ENCODE measurements at places on chromosomes 2 and 18. TPM values are rescaled to one million over a fixed set of nuclear protein-coding genes. Genes with fewer than 3 reads are reported as not detected.

DNA sequence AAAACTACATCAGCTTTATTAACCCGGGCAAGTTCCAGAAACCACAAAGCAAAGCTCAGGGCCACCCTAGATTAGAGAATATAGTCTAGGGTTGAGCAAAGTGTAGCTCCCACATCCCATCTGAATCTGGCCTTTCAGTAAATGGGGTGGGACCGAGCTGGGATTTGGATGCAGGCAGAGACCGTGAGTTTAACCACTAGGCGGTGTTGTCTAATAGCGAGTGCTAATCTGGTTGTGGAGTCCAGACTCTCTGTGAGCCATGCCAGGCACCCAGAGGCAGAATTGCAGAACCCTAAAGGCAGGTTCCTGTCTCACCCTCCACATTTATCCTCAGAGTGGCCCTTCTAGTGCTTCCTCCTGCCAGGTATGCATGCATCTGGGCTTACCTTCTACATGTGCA is 435.9 kb downstream of the TSN start:
- H3K27me3 ChIP-seq, result no peaks in the 10 kb centered on the region
- no peak overlapping the region for H3K27ac ChIP-seq
- no peak overlapping the region for H3K4me3 ChIP-seq
- peak; percentile 77 for DNase-seq
- peaks cover 6% of the 10 kb centered on the region for H3K4me1 ChIP-seq

GRCh38 chr2:110807522-110807921 is 75.1 kb downstream of the ACOXL start:
- no peak overlapping the region for H3K27ac ChIP-seq
- no peak overlapping the region for H3K4me3 ChIP-seq
- peaks cover 10% of the 10 kb centered on the region for H3K4me1 ChIP-seq
- peak; percentile 28 for DNase-seq
- H3K27me3 ChIP-seq, result no peaks in the 10 kb centered on the region

Gene TCF7L1
- 1.5 TPM for total RNA-seq

- peaks cover 15% of the 10 kb centered on the region for H3K4me1 ChIP-seq
- DNase-seq, result peak; percentile 19
- H3K4me3 ChIP-seq, result no peak overlapping the region
- peak overlapping the region; percentile 42 for H3K27ac ChIP-seq
Observed at GRCh38 chr2:120904830-120905234, 169.2 kb downstream of the GLI2 start.

Gene DNAH7
- 0.42 TPM for total RNA-seq

DNA sequence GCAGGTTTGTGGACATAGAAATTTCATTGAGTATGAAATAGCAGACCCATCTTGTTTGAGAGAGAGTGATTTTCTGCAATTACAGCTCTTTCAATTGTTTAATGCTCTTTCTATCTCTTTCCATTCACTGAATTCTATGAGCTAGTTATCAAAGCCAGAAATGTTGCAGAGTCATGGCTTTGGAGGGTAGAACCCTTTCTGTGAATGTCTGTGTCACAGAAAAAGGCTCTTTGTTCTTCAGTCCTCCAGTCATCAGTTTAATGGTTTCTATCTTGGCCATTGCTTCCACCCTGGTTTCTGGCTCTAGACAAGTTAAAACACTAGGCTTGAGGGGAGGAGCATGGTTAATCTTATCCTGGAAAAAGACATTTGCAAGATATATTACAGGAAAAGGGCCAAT is 655.0 kb downstream of the STK39 start:
- DNase-seq, result no peak
- no peaks in the 10 kb centered on the region for H3K27me3 ChIP-seq
- H3K4me3 ChIP-seq, result no peak overlapping the region
- peaks cover 14% of the 10 kb centered on the region for H3K4me1 ChIP-seq

DNA sequence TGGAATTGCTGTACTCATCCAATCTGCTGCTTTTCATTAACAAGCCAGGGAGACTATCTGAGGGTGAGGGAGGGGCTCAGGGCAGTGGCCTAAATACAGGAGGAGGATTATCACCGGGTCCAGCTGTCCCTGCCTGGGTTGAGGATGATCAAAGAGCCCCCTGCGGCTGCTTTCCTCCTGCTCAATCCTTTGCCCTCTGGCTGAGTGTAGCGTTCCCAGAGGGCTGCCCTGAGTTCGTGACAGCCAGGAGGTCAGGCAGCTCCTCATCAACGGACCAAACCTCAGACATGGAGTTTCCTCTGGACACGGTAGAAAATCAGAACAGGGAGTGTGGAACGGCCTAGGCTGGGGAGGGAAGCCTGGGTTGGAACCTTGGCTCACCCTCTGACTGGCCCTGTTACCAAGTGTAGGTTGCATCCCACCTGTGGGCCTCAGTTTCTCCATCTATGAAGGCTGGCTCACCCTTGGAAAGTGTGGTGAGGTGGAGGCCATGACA is 23.5 kb downstream of the CIB4 start:
- no peak overlapping the region for H3K27ac ChIP-seq
- peaks cover 18% of the 10 kb centered on the region for H3K4me1 ChIP-seq
- no peak overlapping the region for H3K4me3 ChIP-seq
- peaks cover 6% of the 10 kb centered on the region for H3K27me3 ChIP-seq

Gene MALL
- total RNA-seq, result not detected

Gene RTP5
- total RNA-seq, result not detected

Gene SUPT7L
- total RNA-seq, result 38.0 TPM

Gene OBSL1
- 746 TPM for total RNA-seq

Gene CRYBA2
- total RNA-seq, result not detected

GRCh38 chr2:72969706-72970105 is 52.4 kb downstream of the EMX1 start:
- no peaks in the 10 kb centered on the region for H3K4me1 ChIP-seq
- no peak for DNase-seq
- H3K36me3 ChIP-seq, result no peaks in the 10 kb centered on the region
- H3K27ac ChIP-seq, result no peak overlapping the region
- H3K4me3 ChIP-seq, result no peak overlapping the region

GRCh38 chr18:49094979-49095632 is 144.3 kb upstream of the SMAD7 start:
- H3K27ac ChIP-seq, result no peak overlapping the region
- no peaks in the 10 kb centered on the region for H3K27me3 ChIP-seq
- DNase-seq, result peak; percentile 77

DNA sequence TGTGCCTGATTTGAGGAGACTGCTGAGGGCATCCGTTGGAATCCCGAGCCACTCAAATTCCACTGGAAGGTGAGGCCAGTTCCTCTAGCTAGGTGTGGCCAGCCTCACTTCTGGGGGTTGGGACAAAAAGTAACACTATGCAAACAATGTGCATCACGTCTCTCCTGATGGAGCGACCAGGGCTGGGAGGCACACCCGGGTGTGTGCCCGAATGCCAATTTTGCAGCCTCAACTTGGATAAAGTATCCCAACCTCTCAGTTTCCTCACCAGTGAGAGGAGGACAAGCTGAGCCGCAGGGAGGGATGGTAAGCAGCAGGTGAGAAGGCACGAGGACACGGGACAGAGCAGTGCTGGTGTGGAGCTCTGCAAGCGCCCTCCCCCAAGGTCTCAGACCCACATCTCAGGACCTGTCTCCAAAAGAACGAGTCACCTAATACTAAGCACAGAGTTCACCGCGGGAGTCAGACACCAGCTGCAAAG is 218.3 kb downstream of the HAUS1 start:
- no peaks in the 10 kb centered on the region for H3K36me3 ChIP-seq
- peaks cover 24% of the 10 kb centered on the region for H3K4me1 ChIP-seq
- no peak overlapping the region for H3K4me3 ChIP-seq

GRCh38 chr18:9086624-9087023 is 15.9 kb upstream of the NDUFV2 start:
- H3K36me3 ChIP-seq, result no peaks in the 10 kb centered on the region

DNA sequence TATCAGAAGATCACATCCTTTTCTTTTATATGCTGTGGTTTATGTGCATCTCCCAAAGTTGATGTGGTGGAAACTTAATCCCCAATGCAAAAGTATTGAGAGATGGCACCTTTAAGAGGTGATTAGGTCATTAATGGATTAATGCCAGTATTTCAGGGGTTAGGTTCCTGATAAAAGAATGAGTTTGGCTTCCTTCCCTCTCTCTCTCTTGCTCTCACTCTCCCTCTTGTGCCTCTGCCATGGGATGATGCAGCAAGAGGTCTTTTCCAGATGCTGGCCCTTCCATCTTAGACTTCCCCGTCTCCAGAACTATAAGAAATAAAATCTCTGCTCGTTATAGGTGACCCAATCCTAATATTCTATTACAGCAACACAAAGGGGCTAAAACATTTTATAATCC is 85.0 kb downstream of the TTC27 start:
- H3K4me3 ChIP-seq, result no peak overlapping the region
- no peak overlapping the region for H3K27ac ChIP-seq
- H3K4me1 ChIP-seq, result no peaks in the 10 kb centered on the region
- no peaks in the 10 kb centered on the region for H3K27me3 ChIP-seq
- H3K36me3 ChIP-seq, result no peaks in the 10 kb centered on the region

- H3K4me1 ChIP-seq, result peaks cover 2% of the 10 kb centered on the region
- H3K36me3 ChIP-seq, result no peaks in the 10 kb centered on the region
- no peak overlapping the region for H3K27ac ChIP-seq
- DNase-seq, result no peak
Observed at GRCh38 chr2:151729415-151729811, 4.9 kb downstream of the NEB start.

DNA sequence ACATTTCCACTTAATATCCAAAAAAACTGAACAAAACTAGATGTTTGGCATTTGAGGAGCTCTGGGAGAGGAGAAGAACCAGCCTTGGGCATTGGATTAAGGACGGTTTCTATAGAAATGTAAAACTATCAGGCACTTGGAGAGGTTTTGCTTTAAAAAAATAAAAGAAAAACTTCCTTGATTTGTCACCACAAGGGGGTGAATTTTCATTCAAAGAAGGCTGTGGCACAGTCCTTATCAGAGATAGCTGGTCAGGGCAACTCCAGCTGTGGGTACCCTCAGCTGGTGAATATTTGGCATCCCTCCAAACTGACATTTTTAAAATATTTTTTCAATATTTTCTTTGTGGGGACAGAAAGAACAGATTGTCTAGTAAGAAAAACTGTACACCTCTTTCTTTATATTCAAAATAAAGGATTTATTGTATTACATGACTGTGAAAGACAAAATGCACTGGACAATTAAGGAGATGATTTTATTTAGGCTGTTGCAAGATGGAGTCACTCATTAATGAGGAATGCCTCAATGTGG is 46.1 kb upstream of the TBC1D8 start:
- no peak overlapping the region for H3K27ac ChIP-seq
- no peak overlapping the region for H3K4me3 ChIP-seq
- no peaks in the 10 kb centered on the region for H3K27me3 ChIP-seq
- H3K36me3 ChIP-seq, result no peaks in the 10 kb centered on the region
- DNase-seq, result peak; percentile 11
- no peaks in the 10 kb centered on the region for H3K4me1 ChIP-seq

GRCh38 chr2:28452534-28453081 is 43.3 kb upstream of the PLB1 start:
- H3K4me1 ChIP-seq, result no peaks in the 10 kb centered on the region
- peak; percentile 80 for DNase-seq
- no peaks in the 10 kb centered on the region for H3K36me3 ChIP-seq
- no peak overlapping the region for H3K4me3 ChIP-seq

DNA sequence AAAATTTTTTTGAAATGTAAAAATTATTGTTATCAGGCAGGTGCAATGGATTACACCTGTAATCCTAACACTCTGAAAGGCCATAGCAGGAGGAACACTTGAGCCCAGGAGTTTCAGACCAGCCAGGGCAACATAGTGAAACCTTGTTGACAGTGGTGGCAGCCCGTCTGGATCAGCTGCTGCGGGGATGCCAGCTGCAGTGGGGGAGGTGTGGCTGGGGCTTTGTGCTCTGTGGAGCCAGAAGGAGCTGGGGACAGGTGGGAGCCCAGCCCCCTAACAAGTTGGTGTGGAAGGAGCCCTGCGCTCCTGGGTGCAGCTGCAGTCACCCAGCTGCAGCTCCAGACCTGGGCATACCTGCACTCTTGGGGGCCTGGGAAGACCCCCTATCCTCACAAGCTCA is 182.4 kb upstream of the MC4R start:
- H3K27ac ChIP-seq, result no peak overlapping the region
- no peaks in the 10 kb centered on the region for H3K4me1 ChIP-seq
- no peaks in the 10 kb centered on the region for H3K36me3 ChIP-seq
- no peak for DNase-seq

- H3K4me1 ChIP-seq, result peaks cover 28% of the 10 kb centered on the region
- H3K36me3 ChIP-seq, result no peaks in the 10 kb centered on the region
- DNase-seq, result peak; percentile 66
- no peaks in the 10 kb centered on the region for H3K27me3 ChIP-seq
Observed at GRCh38 chr2:56713161-56713676, 529.4 kb downstream of the CCDC85A start.

DNA sequence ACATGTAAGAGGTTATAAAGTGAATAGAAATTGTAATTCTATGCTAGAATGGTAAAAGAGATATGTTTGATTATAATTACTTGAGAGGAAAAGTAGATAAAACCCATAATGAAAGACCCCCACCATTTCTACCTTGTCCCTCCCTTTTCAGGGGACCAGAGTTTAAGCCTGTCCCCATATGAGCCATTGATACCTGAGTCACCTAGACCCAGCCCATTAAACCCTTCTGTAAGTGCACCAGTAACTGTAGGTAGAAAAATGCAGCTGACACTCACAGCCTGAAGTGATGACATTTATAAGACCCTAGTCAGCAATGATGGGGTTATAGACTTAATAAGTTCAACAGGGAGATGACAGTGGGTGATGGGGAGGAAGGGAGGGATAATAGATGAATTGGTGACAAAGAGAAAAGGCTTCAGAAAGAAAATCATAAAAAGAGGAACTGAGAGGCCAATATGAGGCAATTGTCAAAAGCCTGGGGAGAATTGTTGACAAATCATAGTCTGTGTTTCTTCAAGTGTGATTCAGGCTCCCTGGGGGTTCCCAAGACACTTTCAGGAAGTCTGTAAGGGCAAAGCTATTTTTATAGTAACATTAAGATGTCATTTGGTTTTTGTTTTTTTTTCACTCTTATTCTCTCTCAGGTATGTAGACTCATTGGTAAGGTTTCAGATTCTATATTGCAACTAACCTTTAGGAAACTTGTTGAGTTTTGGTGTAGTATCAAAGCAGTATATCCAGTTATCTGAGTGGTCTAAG is 544.2 kb downstream of the SATB2 start:
- no peak overlapping the region for H3K4me3 ChIP-seq
- no peaks in the 10 kb centered on the region for H3K4me1 ChIP-seq
- no peaks in the 10 kb centered on the region for H3K36me3 ChIP-seq
- no peak for DNase-seq

GRCh38 chr2:10497797-10498251 is 49.7 kb upstream of the ODC1 start:
- no peak for DNase-seq
- H3K27ac ChIP-seq, result no peak overlapping the region
- no peak overlapping the region for H3K4me3 ChIP-seq
- H3K27me3 ChIP-seq, result peaks cover 9% of the 10 kb centered on the region

Gene XDH
- total RNA-seq, result 0.69 TPM

- DNase-seq, result no peak
- H3K27me3 ChIP-seq, result no peaks in the 10 kb centered on the region
- no peak overlapping the region for H3K27ac ChIP-seq
- H3K36me3 ChIP-seq, result no peaks in the 10 kb centered on the region
- no peak overlapping the region for H3K4me3 ChIP-seq
Observed at GRCh38 chr2:237900891-237901831, 41.7 kb downstream of the RAMP1 start.

Gene SCN2A
- 0.95 TPM for total RNA-seq
